Tibial nerve (tissue), 4 donors: ENCODE measurements at places on chromosomes 6 and 20. TPM values are rescaled to one million over a fixed set of nuclear protein-coding genes. Genes with fewer than 3 reads are reported as not detected.
A peak's percentile ranks its signal among the peaks of the same experiment; 100 is the strongest.

DNA sequence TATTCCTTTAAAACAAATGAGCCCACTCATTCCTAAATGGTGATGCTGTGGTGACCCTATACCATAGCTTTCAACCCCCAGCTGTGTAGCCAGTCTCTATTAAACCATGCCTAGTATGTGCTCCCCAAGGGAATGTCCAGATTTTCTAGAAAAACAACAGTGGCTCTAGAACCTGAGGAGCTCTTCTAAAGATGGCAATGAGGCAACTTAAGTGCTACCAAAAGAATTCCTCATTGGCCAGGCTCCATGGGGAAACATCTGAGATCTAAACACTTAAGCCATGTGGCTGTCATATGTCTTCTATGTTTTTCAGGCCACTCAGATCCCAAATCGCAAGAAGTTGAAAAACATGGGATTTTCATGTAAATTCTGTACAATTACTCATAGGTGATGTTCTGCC lies 191.0 kb downstream of the TPBG start:
- H3K4me3 ChIP-seq = no peak overlapping the region
- no peak overlapping the region for H3K27ac ChIP-seq
- H3K4me1 ChIP-seq = no peaks in the 10 kb centered on the region
- no peaks in the 10 kb centered on the region for H3K27me3 ChIP-seq
- H3K36me3 ChIP-seq = no peaks in the 10 kb centered on the region

Gene MATN4
- total RNA-seq = not detected

GRCh38 chr6:127176146-127176545 lies 57.7 kb downstream of the RSPO3 start:
- DNase-seq = no peak
- no peaks in the 10 kb centered on the region for H3K4me1 ChIP-seq
- H3K27me3 ChIP-seq = no peaks in the 10 kb centered on the region
- H3K27ac ChIP-seq = no peak overlapping the region

GRCh38 chr20:10826111-10826510 lies 152.3 kb upstream of the JAG1 start:
- no peak overlapping the region for H3K4me3 ChIP-seq
- H3K27ac ChIP-seq = no peak overlapping the region
- H3K4me1 ChIP-seq = no peaks in the 10 kb centered on the region
- H3K36me3 ChIP-seq = no peaks in the 10 kb centered on the region

Gene NKAPL
- 2.4 TPM for total RNA-seq

Gene GPX5
- not detected for total RNA-seq

DNA sequence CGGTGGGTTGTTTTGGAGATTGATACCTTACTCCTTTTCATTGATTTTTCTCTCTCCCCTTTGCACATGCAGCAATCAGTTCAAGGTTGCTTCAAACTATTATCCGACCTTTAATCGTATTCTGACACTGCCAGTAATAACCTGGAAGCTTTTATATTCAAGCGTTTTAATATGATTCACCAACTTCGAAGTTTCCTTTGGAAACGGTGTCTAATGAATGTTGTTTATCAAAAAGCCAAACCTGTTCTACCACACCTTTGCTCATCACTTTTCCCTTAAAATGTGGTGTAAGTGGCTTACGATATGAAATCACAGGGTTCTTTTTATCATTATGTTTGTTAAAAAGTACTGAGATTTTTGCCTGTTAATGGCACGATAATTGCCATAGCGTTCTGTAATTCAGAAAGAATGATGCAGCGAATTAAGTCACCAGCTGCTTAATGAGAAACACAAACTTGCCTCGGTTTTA lies 660 bp downstream of the STXBP5 start:
- H3K36me3 ChIP-seq = no peaks in the 10 kb centered on the region
- H3K27me3 ChIP-seq = no peaks in the 10 kb centered on the region
- H3K4me1 ChIP-seq = peaks cover 35% of the 10 kb centered on the region
- H3K4me3 ChIP-seq = peak overlapping the region; percentile 96
- H3K27ac ChIP-seq = peak overlapping the region; percentile 93
